Naive thymus-derived CD8-positive, alpha-beta T cell (primary cell): ENCODE measurements at places on chromosomes 12 and 14.

GRCh38 chr12:29043069-29043468 lies 106.0 kb upstream of the FAR2 start:
- no peak for DNase-seq

DNA sequence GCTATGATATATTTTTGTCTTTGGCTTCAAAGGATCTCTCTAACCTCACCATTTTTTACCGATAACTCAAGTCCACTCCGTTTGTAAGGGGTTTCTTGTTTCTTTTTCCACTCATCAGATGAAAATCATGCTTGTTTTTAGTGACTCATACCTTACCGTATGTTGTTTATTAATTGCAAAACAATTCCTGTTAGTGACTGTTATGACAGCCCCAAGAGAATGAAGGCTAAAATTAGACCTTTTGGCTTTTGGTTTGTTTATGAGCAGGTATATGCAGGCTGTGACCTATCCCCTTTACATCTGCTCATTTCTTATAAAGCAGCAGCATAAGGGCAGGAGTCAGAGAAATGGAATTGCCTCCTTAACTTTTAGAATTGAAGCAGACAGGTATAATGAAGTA lies 319.8 kb downstream of the CEP128 start:
- no peak for DNase-seq

DNA sequence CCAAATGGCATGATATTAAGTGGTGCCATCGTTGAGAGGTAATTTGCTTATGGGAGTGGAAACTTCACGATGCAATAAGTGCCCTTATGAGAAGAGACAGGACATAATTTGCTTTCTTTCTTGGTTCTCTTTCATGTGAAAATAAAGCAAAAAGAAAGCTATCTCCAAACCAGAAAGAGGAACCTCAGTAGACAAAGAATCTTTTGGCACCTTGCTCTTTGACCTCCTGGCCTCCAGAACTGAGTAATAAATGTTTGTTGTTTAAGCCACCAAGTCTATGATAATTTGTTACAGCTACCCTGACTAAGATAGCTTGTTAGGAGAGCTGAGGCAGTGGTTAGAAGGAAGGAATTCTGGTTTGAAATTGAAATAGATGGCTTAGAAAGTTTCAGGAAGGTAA lies 39.6 kb downstream of the CCER1 start:
- no peak for DNase-seq

DNA sequence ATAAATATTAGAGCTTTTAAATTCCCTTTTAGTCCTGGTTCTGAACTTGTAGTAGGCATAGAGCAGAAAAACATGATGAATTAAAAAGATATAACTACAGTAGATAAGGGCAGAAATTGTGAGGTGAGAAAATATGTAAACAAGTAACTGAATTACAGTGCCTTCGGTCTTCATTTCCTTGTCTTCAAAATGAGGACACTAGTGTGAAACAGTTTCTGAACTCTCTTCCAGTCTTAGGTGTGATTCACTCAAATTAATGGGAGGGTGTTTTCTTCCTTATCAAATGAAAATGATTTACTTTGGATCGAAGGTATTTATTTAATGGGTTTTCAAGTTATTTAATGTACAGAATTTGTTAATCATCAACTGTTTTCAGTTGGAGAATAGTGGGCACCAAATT lies 1.5 kb downstream of the FGD4 start:
- DNase-seq: no peak

- no peak for DNase-seq
Observed at GRCh38 chr14:30193845-30194501, 266.3 kb upstream of the PRKD1 start.

DNA sequence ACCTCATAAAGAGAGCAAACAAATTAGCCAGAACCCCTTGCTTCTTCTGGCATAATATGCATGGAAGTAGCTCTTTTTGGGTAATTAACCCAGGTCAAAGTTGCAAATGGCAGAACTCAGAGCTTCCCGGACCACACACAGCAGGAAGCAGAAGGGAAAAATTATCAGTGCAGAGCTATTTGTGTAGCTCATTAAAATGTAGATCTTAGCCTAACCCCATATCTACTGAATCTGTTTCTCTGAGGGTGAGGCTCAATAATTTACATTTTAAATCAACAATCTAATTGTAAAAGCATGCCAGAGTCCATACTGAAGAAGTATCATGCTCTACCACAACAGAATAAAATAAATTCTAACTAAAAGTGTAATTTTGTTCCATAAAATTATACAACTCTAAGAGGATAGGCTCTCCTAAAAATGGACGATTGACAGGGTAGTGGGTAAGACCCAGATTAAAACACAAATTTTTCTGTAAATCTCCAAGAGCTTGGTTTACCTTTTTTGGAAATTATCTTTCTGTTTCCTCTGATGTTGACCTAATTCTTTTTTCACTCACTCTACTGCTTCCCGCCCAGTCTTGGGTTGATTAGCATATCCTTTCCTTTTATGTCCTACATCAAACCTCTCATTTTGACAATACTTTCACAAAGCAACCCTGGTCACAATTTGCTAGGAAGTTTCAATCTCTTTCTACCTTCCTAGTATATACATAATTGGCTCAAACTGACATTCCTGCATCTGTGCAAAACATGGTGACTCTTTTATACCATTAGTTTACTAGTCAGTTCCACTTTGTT lies 213.3 kb upstream of the SLC16A7 start:
- no peak for DNase-seq

- DNase-seq: no peak
Observed at GRCh38 chr14:58460772-58461171, 33.3 kb downstream of the KIAA0586 start.

- no peak for DNase-seq
Observed at GRCh38 chr12:54579258-54579657, 9.2 kb downstream of the PPP1R1A start.

DNA sequence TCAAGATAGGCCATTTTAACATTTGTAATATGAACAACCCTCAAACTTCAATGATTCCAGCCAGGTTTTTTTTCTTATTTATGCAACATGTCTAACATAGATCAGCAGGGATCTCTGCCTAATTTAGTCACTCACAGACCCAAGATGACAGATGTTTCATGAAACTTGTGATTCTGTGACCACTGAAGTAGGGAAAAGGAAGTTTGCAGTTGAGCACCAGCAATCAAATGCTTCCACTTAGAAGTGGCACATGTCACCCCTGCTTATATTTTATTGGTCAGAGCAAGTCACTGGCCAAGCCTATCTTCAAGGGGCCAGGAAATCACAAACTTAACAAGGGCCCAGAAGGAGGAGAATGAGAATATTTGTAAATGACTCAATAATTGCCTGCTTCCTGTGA lies 150.6 kb downstream of the BCAT1 start:
- no peak for DNase-seq

GRCh38 chr14:75497701-75498100 lies 24.6 kb upstream of the BATF start:
- no peak for DNase-seq

DNA sequence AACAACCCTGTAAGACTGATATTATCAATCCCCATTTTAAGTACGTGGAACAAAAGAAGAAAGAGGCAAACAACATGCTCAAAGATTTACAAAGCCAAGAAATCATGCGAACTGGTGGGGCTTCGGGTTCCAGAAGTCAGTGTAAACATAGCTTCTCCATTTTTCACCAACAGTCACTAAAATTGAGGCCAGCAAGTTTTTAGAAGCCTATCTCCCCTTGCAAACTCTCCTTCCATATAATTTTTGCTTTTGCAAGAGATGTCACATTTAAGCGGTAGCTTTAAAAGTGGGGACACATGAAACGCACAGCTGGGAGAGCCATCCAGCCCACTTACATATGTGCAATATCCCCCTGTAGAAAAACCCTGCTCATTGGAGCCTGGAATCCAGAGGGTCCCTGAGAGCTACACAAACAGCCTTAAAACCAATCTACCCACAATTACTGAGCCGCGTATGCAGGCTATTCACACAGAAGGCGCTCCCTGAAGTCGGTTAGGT lies 797 bp downstream of the SLC11A2 start:
- DNase-seq: peak; percentile 31
